Hypothalamus (tissue), 51 donors: ENCODE measurements at places on chromosomes 4 and X.

DNA sequence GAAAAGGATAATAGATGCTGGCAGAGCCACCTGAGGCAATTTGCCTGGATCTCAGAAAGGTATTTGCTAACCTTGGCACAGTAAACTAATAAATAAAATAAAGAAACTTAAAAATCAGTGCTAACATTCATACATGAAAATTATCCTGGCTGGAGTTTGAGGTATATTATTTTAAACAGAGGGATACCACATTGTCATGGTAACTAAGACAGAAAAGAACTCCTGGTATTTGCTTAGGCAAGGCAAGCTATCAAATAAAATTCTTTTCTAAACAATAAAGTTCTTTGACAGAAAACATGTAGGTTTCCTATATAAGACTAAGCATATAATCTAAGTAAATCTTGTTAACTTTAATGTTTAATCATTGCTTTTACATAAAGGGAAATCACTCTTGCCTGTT lies 218.8 kb downstream of the MAGEB17 start:
- DNase-seq, result no peak

DNA sequence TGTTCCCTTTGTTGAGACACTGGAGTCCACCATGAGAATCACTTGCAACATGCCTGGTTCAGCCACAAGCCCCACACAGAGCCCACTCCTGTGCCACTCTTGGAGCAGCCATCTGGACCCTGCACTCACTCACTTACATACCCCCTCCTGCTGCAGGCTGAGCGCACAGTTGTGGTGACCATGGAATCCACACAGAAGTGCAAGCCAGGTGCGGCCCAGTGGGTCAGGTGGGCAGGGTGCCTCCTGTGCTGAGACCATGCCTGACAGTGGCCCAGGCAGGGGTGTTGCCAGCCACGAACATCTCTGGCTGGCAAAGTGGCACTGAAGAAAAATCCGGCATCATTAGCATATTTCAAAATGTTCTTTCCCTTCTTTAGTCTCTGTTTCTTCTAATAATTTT lies 17.4 kb upstream of the CXorf51A start:
- DNase-seq, result no peak

GRCh38 chrX:38870361-38870895 lies 69.2 kb downstream of the MID1IP1 start:
- DNase-seq, result no peak

- no peak for DNase-seq
These were observed 1.1 kb upstream of the SHROOM4 start for GRCh38 chrX:50815120-50815519.

DNA sequence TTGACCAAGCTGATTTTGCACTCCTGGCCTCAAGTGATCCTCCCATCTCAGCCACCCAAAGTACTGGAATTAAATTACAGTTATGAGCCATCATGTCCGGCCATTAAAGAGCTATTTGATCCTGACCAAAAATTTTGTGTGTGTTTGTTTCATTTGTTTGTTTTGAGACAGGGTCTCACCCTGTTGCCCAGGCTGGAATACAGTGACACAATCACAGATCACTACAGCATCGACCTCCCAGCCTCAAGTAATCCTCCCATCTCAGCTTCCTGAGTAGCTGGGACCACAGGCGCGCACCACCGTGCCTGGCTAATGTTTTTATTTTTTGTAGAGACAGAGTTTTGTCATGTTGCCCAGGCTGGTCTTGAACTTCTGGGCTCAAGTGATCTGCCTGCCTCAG lies 82.9 kb upstream of the RBPJ start:
- DNase-seq, result no peak

GRCh38 chr4:174707051-174707676 lies 121.9 kb downstream of the GLRA3 start:
- DNase-seq, result no peak

- DNase-seq, result no peak
These were observed 4.3 kb downstream of the PNCK start for GRCh38 chrX:153669174-153669890.

DNA sequence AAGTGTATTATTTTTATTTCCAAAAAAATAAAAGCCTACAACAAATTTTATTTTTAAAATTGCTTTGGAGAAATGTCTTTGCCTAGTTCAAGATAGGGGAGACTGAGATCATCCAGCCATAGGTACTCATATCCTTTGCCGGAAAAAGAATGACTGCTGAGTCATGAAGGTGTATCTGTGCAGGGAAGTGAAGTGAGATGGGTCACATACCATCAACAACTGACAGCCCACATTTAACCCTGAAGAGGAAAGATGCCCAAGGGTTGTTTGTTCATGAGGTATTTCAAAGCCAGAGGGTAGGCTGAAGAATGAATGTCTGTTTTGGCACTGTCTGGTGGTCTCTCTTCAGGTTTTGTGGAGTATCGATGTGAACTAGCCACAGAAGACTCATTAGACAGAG lies 106.7 kb upstream of the TTC29 start:
- no peak for DNase-seq

DNA sequence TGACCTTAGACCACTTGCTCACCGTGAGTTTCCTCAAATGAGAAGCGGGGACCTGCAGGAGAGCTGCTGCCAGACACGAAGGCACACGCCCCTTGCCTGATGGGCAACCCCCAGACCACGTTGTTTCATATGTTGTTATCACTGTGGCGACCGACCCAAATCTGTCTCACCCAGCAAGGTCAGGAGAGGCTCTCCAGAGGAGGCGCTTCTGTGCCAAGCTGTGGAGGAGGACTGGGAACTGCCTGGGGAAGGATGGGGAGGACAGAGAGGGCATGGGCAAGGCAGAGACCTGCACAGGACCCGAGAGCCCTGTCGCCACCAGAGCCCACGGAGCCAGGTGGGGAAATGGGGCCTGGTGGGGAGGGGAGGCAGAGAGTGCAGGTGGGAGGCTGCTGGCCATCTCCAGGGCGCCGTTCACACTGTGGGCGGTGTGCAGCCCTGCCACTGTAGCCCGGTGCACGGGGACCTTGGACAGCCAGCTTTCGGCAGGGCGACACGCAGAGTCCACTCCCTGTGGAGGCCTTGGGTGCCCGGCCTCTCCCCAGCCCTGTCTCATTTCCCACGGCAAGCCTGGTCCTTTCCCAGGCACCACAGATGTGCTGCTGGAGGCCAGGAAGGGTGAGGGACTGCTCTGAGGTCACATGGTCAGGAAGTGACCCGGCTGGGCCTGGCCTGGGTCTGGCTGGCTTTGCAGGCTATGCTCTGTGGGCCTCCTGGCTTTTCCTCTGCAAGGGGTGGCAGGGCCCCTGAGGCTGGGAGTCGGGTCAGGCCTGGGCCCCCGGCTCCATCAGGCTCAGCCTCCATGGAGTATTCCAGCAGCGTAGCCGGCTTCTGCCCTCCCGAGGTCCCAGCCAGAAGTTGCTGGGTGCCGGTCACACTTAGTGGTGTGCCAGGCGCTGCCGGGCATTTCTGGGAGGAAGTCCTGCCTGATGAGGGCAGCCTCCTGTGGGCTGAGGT lies 3.2 kb downstream of the HTRA3 start:
- DNase-seq, result no peak
